Testis (tissue), 5 donors: ENCODE measurements at places on chromosomes 13 and 19.

- H3K27me3 ChIP-seq = no peaks in the 10 kb centered on the region
- peak overlapping the region; percentile 86 for H3K27ac ChIP-seq
- no peaks in the 10 kb centered on the region for H3K36me3 ChIP-seq
- peak; percentile 92 for DNase-seq
- peaks cover 11% of the 10 kb centered on the region for H3K4me1 ChIP-seq
Observed at GRCh38 chr19:3047496-3048189, 14.7 kb downstream of the TLE5 start.

- no peaks in the 10 kb centered on the region for H3K36me3 ChIP-seq
- H3K4me1 ChIP-seq = no peaks in the 10 kb centered on the region
- no peak overlapping the region for H3K4me3 ChIP-seq
- peak overlapping the region; percentile 21 for H3K27ac ChIP-seq
Observed at GRCh38 chr13:97212601-97213040, 9.5 kb upstream of the MBNL2 start.

DNA sequence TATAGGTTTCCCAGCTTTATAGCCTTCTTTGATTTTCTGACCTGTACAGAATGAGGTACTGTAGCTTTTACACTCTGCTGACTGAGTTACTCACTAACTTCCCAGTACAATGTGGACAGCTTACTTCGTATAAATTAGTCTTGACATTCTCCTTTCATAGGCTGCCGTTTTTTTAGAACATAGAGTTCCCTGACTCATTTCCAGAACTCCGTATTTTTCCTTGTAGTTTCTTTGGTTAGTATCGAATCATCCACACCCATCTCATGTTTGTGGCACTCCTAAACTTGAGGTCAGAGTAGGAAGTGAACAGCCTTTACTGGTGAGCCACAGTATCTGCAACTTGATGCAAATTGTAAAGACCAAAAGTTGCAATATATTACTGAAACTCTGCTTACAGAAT, 303.9 kb downstream of the SLITRK5 start:
- H3K4me3 ChIP-seq = no peak overlapping the region
- DNase-seq = no peak
- H3K27me3 ChIP-seq = no peaks in the 10 kb centered on the region
- no peaks in the 10 kb centered on the region for H3K36me3 ChIP-seq
- no peak overlapping the region for H3K27ac ChIP-seq

DNA sequence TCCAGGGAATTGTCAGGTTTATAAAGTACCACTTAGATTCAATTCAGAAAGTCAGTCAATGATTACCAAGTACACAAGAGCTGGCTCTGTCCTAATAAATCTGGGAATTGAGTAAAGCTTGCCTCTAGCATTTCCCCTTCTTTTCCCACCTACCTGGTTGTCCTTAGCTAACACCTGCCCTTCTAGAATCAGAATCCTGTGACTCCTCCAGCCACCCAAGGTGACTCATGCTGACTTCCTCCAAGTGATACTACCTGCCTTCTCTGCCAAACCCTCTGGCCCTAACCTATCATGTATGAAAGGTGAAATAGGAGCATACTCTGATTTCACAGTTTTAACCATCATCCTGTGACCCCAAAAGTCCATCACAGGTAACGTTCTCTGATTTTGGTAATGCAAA, 151.2 kb downstream of the DIAPH3 start:
- no peaks in the 10 kb centered on the region for H3K36me3 ChIP-seq
- H3K4me1 ChIP-seq = no peaks in the 10 kb centered on the region
- H3K4me3 ChIP-seq = no peak overlapping the region
- no peaks in the 10 kb centered on the region for H3K27me3 ChIP-seq
- H3K27ac ChIP-seq = no peak overlapping the region

DNA sequence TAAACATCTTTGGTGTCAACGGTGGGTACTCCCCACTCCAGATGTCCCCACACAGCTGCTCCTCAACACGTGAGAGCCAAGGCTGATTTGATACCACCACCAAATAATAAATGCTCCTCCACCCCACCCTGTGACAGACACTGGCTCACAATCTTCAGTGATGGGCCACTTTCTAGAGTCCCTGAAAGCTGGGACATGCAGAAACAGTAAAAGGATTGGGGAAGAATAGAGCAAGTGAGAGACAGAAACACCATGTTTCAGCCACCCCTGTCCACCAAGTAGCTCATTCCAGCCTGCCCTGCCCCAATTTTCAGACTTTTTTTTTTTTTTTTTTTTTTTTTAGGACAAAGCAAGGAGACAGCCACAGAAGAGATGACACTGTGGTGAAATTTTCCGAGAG, 1.6 kb downstream of the SLC46A3 start:
- H3K27ac ChIP-seq = peak overlapping the region; percentile 48
- no peak overlapping the region for H3K4me3 ChIP-seq
- no peaks in the 10 kb centered on the region for H3K27me3 ChIP-seq
- DNase-seq = no peak
- peaks cover 17% of the 10 kb centered on the region for H3K4me1 ChIP-seq

DNA sequence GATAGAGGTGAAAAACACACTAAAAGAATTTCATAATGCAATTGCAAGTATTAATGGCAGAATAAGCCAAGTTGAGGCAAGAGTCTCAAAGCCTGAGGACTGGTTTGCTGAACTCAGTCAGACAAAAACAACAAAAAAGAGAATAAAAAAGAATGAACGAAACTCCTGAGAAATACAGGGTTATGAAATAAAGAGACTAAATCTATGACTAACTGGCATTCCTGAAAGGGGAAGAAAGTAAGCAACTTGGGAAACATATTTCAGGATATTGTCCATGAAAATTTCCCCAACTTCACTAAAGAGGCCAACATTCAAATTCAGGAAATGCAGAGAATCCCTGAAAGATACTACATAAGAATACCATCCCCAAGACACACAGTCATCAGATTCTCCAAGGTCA, 47.8 kb downstream of the UBL3 start:
- DNase-seq = no peak
- H3K4me1 ChIP-seq = no peaks in the 10 kb centered on the region
- no peaks in the 10 kb centered on the region for H3K27me3 ChIP-seq
- no peak overlapping the region for H3K27ac ChIP-seq
- no peaks in the 10 kb centered on the region for H3K36me3 ChIP-seq
- no peak overlapping the region for H3K4me3 ChIP-seq

- no peak overlapping the region for H3K4me3 ChIP-seq
- no peaks in the 10 kb centered on the region for H3K4me1 ChIP-seq
- DNase-seq = peak; percentile 69
- no peaks in the 10 kb centered on the region for H3K36me3 ChIP-seq
Observed at GRCh38 chr13:76677043-76677442, 209.2 kb downstream of the KCTD12 start.

DNA sequence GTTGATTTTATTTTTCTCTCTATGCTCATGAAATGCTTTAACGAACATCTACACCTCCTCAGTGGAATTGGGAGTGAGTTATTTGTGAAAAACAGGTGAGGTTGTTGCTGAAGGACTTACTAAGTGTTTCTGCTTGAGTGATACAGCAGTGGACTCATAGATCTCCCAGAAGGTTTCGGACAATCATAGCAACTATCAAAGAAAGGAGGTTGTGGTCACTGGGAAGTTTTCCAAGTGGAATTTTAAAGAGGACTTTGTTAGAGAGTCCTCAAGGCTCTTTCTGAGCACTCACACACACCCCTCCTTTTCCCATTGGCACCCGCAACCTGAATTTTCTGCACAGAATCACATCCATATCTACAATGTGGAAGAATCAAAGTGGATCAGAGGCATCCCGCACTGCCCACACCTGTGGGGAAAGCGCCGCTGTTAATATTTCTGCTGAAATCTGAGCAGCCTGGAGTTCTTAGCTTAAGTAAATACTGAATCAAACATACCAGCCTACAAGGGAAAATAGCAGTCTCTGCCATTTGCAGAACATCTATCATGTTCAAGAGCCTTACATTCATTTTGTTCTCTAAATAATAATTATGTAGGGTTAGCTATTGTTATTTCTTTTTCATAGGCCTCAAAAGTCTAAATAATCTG, 719.4 kb downstream of the DIAPH3 start:
- H3K4me3 ChIP-seq = no peak overlapping the region
- H3K27ac ChIP-seq = no peak overlapping the region
- DNase-seq = no peak
- H3K36me3 ChIP-seq = no peaks in the 10 kb centered on the region
- H3K27me3 ChIP-seq = no peaks in the 10 kb centered on the region
- no peaks in the 10 kb centered on the region for H3K4me1 ChIP-seq

DNA sequence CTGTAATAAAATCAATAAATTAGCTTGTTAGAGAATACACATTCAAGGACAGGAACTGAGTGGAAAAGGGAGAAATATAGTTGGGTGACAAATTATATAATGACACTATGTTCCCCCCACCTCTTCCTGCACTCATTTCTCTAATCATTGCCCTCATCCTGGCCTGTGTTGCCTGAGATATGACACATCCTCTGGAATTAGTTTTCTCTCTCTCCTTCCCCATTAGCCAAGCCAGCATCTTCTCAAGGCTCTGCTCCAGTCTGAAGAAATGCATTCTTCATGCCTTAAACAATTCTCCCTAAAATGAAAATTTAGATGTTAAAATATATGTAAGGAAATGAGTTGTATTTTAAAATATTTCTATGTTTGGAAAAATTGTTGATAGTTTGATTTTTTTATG, 280.3 kb downstream of the POU4F1 start:
- no peak for DNase-seq
- no peak overlapping the region for H3K4me3 ChIP-seq
- no peaks in the 10 kb centered on the region for H3K4me1 ChIP-seq
- H3K27ac ChIP-seq = no peak overlapping the region
- no peaks in the 10 kb centered on the region for H3K36me3 ChIP-seq

GRCh38 chr13:105908586-105908985, 626.9 kb downstream of the EFNB2 start:
- H3K27me3 ChIP-seq = no peaks in the 10 kb centered on the region
- H3K36me3 ChIP-seq = no peaks in the 10 kb centered on the region

- no peaks in the 10 kb centered on the region for H3K27me3 ChIP-seq
- no peaks in the 10 kb centered on the region for H3K4me1 ChIP-seq
- H3K4me3 ChIP-seq = no peak overlapping the region
- H3K36me3 ChIP-seq = no peaks in the 10 kb centered on the region
- no peak for DNase-seq
Observed at GRCh38 chr19:35491836-35492360, 1.6 kb upstream of the KRTDAP start.

GRCh38 chr13:85575110-85575509, 224.1 kb downstream of the SLITRK6 start:
- H3K36me3 ChIP-seq = no peaks in the 10 kb centered on the region
- no peaks in the 10 kb centered on the region for H3K27me3 ChIP-seq

DNA sequence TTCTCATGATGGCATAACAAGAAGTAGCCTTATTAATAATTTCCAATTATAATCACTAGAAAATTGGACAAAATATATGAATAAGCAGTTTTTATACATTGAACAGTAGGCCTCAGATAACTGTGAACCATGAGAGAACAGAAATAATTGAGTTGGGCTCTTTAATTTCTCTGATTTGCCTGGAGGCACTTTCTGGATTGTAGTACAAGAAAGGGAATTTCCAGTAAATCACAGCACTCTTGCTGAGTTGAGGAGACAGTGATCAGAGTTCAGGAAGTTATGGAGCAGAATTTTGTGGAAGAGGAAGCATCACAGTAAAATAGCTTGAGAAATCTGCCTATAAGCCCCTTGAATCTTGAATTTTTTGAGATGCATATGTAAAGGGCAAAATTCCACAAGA, 216.2 kb downstream of the MAB21L1 start:
- DNase-seq = no peak
- H3K4me3 ChIP-seq = no peak overlapping the region
- H3K4me1 ChIP-seq = no peaks in the 10 kb centered on the region
- H3K27me3 ChIP-seq = no peaks in the 10 kb centered on the region
- H3K27ac ChIP-seq = no peak overlapping the region
- no peaks in the 10 kb centered on the region for H3K36me3 ChIP-seq

DNA sequence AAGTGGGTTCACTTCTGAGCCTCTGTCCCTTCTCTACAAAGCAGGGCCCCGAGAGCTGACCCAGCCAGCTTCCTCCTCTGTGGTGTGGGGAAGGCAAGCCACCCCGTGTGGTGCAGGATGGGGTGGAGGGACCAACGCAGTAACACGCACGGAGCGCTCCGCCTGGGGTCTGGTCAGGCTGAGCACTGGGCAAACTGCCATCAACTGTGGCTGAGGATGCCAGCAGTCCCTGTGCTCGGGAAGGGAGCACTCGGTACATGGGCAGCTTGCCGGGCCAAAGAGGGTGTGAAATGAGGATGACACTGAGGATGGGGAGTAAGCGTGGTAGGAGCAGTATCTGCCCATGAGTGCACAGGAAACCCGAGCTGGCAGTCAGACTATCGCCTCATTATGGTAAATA, 7.6 kb upstream of the GMIP start:
- no peaks in the 10 kb centered on the region for H3K36me3 ChIP-seq
- no peak overlapping the region for H3K4me3 ChIP-seq
- no peak for DNase-seq
- H3K27ac ChIP-seq = no peak overlapping the region

DNA sequence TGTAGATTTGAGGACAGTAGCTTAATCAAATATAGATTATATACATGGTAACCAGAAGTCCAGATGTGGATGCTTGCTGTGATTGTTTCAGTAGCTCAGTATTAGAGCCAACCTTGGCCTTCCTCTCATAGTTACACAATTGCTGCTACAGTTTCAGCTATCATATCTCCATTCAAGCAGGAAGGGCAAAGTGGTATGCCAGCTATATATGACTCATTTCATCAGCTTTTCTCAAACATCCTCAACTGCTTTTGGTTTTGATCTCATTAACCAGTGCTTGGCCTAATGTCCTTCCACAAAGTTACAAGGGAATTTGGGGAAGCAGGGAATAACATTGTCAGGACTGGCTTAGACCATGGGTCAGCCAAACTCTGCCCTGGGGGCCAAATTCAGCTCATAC, 73.0 kb upstream of the MAB21L1 start:
- no peaks in the 10 kb centered on the region for H3K4me1 ChIP-seq
- H3K4me3 ChIP-seq = no peak overlapping the region
- H3K27ac ChIP-seq = no peak overlapping the region
- no peak for DNase-seq

DNA sequence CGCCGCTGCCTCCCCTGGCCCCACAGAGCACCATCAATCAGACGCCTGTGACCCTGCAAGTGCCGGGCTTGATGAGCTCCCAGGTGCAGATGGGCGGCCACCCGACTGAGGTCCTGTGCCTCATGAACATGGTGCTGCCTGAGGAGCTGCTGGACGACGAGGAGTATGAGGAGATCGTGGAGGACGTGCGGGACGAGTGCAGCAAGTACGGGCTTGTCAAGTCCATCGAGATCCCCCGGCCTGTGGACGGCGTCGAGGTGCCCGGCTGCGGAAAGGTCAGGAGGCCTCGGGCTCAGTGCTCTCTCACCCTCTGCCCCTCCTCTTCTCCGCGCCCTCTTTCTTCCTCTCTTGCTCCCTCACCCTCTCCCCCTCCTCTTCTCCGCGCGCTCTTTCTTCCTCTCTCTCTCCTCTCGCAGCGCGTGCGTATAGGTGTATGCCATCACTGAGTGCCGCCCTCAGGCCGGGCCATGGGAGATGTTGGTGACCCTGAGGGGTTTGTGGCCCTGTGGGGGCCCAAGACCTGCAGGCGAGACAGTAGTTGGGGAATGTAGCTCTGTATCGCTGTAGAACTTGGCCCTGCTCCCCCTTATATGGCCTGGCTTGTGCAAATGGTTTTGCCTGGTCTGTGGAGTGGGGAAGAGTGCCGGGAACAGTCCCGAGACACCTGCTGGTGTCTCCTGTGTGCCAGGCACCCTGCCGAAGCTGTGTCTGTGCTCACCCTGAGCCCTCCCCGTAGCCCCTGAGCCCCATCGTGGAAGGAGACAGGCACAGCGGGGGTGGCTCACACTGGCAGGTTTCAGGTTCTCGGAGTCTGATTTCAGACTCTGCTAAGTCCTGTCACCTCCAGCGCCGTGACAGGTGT, 5.4 kb upstream of the EPN1 start:
- no peak for DNase-seq
- H3K4me1 ChIP-seq = peaks cover 34% of the 10 kb centered on the region
- no peaks in the 10 kb centered on the region for H3K27me3 ChIP-seq
- H3K36me3 ChIP-seq = no peaks in the 10 kb centered on the region
- no peak overlapping the region for H3K4me3 ChIP-seq
